ENCODE measurements at places on chromosomes 16 and 17. TPM values are rescaled to one million over a fixed set of nuclear protein-coding genes. Genes with fewer than 3 reads are reported as not detected.

Gene CHST4
- not detected for total RNA-seq

Gene ZFPM1
- 3.3 TPM for total RNA-seq

Gene CCL8
- not detected for total RNA-seq

Gene OR1A1
- not detected for total RNA-seq

Gene ADAM11
- 0.28 TPM for total RNA-seq

Gene GRIN2A
- total RNA-seq: under 0.01 TPM

Gene SCARF1
- total RNA-seq: 0.96 TPM

Gene KRTAP16-1
- not detected for total RNA-seq

Gene IL34
- total RNA-seq: 13.2 TPM

Gene BBS2
- total RNA-seq: 35.5 TPM

Gene KRTAP9-4
- total RNA-seq: not detected

Measured in regular cardiac myocyte (primary cell).